ENCODE measurements at places on chromosomes 2 and 18.

GRCh38 chr2:224958873-224959272 lies 83.4 kb downstream of the DOCK10 start:
- DNase-seq: no peak

DNA sequence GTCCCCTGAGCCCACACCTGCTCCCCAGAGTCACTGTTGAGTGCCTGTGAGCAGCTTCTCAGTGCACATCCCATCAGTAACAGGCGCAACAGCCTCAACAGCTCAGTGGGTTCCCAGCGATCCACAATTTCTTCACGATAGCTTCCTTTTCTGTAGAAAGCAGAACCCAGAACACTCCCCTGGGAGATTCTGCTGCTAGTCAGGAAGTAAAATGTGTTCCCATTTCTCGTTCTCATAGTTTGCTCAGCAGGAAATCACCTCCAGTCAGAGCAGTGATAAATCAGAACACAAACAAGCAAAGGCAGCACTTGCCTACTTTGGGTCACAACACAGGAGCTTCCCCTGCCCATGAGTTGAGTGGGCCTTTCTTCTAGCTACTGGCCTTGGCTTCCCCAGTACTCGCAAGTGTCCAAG lies 48.9 kb upstream of the ATG16L1 start:
- no peak for DNase-seq

DNA sequence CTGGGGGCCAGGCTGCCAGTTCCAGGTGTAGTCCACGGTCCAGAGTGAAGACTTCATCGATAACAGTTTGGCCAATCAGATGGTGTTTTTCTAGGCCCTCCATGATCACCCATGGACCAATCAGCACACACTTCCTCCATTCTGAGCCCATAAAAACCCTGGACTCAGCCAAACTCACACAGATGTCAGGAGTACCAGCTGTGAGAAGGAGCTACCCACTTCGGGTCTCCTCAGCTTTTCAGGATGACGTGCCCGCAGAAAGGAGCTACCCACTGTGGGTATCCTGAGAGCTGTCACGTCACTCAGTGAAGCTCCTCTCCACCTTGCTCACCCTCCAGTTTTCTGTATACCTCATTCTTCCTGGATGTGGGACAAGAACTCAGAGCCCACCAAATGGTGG lies 210.0 kb upstream of the RASGRP3 start:
- no peak for DNase-seq

DNA sequence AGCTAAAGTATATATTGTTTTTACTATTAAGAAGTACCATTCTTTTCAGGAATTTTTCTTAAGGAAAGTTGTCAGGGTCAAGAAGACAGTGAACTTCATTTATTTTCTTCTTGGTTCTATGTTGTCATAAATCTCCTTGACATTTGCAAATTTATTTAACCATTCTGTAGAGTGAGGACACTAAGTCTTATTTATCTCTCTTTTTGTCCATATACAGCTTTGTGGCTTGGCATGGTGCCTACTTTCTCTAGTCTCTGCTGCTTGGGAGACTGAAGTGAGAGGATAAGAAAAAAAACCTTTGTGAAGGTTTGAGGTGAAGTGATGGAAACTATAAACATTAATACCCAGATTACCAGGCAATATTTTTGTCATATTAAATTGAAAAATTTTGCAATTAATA lies 1389.4 kb downstream of the SUCLG1 start:
- DNase-seq: no peak

- DNase-seq: no peak
These were observed 17.1 kb downstream of the CREB1 start for GRCh38 chr2:207546822-207547221.

All from activated T-cell treated with anti-CD3 and anti-CD28 coated beads for 4 hours (primary cell).